ENCODE measurements at places on chromosomes 7 and 10.

GRCh38 chr10:42476101-42476500 lies 162.3 kb downstream of the ZNF33B start:
- DNase-seq: no peak

DNA sequence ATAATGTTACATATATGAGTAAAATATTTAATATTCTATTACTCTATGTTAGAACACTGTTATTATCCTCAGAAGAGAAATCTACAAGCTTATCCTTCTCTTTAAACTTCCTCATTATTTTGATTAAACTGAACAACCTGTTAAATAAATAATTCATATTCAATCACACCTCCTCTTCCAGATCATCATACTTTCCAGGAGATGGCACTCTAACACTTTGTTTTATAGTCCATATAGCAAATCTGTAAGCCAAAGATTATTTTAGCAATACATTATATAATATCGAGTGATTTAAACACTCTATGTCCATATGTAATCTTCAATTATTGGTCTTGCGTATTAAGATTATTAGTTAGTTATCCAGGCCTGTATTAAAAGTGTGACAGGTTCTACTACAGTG lies 694.1 kb downstream of the ANKRD7 start:
- DNase-seq: no peak

GRCh38 chr7:117992635-117993376 lies 119.6 kb upstream of the CTTNBP2 start:
- no peak for DNase-seq

- no peak for DNase-seq
These were observed 364.0 kb upstream of the LRGUK start for GRCh38 chr7:133763076-133763640.

DNA sequence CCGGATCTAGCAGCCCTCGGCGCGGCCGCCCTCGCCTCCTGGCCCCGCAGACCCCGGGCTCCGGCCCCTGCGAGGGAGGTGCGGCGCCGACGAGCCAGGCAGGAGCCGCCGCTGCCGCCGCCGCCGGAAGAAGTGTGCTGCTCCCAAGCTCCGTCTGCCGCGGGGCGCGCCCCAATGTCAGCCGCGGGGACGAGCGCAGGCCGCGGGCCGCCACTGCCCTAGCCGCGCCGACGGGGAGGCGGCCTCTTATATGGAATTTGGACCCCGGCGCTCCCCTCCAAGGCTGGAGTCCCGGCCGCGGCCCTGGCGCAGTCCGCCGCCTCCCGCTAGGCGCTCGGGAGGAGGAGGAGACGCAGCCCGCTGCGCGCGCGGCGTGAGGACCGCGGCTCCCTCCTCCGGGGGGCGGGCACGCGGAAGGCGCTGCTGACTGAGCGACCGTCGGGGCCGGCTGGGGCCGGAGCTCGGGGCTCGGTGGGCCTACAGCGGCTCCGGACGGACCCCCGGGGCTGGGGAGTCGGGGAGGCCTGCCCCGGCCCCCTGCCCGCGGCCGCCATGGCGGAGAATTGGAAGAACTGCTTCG lies at the start of gene TRIM8:
Gene TRIM8 (plus strand): TSS at position 414 of the 580 bp plus-strand sequence. CDS start 139 bp downstream, at position 553.
- DNase-seq: peak; percentile 34

- no peak for DNase-seq
These were observed 417.5 kb downstream of the CDC14C start for GRCh38 chr7:49341849-49342248.

GRCh38 chr7:92325858-92326257 lies 80.1 kb downstream of the ANKIB1 start:
- no peak for DNase-seq

- no peak for DNase-seq
These were observed 698.3 kb downstream of the PARD3 start for GRCh38 chr10:34116681-34117271.

- DNase-seq: no peak
These were observed 44.0 kb downstream of the CREB3L2 start for GRCh38 chr7:137957887-137958286.

DNA sequence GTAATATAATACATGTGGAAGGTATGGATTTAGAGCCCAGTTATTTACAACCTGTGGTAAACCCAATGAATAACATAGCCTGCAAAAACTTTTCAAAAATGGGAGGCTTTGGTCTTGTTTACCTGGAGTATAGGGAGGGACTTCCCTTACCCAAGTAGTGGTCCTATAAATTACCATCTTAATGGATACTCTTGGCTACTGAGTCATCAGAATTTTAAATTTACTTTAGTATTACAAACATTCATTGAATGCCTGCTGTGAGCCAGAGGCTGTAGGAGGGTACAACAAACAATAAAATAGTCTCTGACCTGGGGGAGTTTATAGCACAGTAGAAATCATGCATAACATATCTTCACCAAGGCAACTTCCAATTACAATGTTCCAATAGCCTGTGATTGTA lies 365.1 kb downstream of the BBS9 start:
- no peak for DNase-seq

- DNase-seq: no peak
These were observed 21.6 kb downstream of the SMKR1 start for GRCh38 chr7:129523924-129524323.

DNA sequence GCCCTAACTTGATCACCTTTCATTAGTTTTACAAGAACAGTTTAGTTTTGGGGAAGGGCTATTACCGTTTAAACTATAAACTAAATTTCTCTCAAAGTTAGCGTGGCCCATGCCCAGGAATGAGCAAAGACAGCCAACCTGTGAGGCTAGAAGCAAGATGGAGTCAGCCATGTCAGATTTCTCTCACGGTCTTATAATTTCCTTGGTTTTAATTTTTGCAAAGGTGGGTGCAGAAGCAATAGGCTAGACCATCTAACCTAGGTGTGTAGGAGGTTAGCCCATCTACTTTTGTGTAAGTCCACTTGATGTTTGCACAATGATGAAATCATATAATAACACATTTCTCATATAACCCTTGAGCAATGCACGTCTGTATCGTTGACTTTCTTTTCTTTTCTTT lies 8.9 kb downstream of the CCL24 start:
- DNase-seq: no peak

DNA sequence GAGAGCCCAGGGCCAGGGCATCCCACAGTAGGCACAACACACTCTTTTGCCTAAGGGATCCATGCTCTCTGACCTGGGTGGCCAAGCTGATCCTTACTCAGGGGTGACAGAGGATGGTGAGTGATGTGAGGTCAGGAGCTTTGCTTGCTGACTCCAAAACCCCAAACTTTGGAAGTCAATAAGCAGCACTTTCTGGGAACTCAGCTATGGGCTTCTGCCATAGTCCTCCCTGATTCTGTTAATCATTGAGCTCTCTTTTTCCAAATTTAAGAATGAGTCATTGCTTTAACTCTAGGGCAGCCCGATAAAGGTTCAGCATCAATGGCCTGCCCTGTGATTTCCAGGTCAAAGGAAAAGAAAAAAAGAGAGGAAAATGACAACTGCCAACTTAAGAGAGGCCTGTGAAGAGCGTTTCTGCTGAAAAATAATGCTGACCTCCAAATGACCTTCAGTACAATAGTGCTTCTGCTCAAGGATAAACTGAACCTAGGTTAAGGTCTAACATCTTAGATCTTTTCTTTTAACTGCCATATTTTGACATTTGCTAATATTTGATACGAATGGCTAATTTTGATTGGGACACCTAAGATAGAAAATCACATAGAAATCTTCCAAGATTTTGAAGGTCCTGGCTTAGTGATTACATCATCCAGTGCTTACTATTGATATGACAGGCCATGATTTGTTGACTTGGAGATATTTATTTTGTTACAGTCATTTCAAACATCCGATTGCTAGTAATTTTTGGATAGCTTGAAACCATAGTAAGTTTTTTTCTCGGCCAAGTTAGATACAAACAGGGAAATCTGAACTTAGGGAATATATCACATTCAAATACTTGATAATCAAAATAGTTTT lies 20.8 kb upstream of the RELN start:
- DNase-seq: no peak

- DNase-seq: no peak
These were observed 11.2 kb upstream of the FRMPD2 start for GRCh38 chr10:48285710-48286109.

DNA sequence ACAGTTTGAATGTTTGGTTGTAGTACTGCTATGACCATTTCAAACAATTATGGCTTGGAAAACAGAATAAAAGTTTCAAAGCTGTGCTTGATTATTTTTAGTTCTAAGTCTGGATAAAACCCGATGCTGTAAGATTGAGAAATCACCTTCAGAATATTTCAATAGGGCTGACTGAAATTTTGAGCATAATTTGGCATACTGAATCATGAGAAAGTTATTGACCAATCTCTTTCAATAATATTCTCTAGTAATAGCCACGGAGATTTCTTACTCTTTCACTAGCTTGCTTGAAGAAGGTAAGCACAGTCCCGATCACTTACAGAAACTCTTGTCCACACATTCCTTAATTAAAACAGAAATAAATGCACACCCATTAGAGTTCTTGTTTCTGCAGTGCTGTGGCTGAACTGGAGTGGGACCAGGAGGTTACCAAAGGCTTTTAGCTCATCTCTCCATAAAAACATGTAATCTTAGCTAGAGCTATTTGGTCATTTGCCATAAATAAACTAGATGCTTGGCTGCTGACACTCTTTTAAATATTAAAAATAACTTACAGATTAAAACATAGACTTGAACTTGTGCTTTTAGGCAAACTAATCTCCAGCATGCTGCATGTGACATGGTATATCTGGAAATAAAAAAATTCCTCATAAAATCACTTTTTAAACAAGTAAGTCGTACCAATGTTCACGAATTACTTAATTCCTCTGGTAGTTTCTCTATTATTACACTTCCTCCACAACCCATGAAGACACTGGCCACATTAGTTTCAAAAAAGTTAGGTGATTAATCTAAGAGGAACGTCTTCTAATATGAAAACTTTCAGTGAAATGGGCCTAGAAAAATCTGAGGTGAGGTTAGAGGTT lies 97.8 kb downstream of the AGMO start:
- no peak for DNase-seq

DNA sequence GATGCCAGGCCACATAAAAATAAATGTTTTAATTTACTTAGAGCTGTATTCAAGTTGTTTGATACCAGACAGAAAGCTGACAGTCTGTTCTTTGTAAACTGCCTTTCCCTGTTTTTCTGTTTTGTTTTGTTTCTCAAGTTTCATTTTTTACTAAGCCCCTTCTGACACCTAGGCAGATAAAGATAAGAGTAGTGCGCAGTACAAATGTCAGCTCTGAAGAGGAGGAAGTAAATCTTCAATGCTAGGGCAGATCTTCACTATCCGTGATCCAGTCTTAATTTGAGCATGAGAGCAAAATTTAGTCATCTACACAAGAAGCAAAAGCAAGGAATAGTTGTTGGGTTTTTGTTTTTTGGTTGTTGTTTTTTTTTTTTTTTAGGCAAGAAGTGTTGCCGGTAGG lies 27.3 kb downstream of the MTURN start:
- DNase-seq: no peak

DNA sequence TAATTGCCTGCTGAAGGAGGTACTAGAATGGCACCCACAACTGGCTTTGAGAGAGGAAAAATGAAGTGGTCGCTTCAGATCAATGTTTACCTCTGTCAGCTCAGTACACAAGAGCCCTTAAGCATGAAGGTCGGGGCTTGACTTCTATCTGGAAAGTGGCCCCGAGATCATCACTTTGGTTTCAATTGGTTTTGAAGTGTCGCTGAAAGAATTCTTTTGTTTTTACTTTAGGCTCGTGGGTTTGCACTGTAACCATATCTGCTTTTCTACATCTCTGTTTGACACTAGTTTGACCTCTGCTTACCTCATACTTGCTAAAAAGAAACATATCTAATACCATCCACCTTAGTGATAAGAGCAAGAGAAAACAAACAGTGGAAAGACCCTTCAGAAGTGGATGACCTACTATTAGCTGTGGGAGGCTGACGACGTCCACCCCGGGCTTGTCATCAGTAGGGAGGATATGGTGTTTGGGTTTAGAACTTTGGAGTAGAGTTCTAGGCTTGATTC lies 361.8 kb downstream of the GATA3 start:
- peak; percentile 61 for DNase-seq

DNA sequence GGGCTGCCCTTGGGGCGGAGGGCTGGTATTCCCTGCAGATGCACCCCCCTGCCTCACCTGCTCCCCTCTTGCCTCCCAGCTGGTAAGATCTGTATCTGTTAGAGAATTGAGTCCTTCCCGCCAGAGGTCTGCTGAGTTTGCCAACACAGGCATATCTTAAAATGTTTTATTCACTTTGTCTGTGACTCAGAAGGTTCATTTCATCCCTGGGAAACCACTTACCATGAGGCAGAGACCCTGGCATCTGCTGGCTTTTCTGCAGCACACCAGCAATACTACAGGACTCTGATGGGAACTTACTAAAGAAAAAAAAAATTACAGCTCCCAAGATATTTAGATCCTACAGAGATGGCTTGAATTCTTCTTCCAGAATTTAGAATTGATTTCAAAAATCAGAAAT lies 131.3 kb downstream of the PLPP4 start:
- no peak for DNase-seq

DNA sequence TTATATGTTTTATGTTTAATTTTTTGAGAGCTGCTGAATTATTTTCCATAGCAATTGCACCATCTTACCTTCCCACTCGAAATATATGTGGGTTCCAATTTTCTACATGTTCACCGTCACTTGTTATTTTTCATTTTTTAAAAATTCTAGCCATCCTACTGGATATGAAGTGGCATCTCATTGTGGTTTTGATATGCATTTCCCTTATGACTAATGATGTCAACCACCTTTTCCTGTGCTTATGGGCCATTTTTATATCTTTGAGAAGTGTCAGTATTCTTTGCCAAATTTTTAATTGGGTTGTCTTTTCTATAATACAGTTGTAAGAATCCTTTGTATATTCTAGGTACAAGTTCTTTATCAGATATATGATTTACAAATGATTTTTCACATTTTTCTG lies 27.8 kb downstream of the NHLRC2 start:
- no peak for DNase-seq

- peak; percentile 17 for DNase-seq
These were observed 198.9 kb downstream of the REEP3 start for GRCh38 chr10:63720072-63720537.

DNA sequence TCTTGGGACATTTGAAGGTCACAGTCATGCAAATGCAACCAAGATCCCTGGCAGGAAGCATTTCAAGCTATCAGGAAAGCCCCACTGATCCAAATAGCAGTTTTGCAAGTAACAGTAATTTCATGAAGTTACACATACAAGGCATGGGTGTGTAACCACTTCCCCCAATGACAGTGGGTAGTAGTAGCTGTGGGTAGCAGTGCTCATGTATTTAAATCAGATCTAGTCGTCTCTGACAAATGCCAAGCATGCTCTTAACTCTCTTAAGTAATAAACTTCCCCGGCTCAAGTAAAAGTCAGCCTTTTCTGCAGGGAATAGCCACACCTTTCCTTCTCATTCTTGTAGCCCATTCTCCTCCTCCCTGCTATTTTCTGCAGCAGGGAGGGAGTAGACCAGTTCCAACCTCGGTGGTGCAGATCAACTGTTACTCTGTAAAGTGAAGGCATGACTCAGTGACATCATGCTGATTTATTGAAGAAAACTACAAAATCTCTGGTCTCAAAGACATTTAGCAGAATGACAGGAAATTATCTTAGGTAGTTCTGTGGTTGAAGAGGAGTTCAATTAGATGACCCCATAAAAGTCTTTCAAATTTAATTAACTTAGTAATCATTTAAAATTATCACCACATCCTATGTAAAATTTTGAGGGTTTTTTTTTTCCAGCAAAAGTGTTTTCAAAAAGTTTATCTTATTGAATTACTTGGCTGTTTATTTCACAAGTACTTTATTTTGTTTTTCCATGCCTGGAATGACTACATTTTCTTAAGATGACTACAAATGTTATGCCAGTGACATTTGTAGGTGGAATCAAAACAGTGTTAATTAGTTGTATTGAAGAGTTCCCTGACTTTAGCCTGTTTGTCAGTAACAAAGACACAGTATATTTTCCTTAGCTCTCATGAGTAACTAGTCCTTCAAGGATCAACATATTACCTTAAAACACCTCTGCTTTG lies 568.3 kb downstream of the INHBA start:
- no peak for DNase-seq

GRCh38 chr7:1641173-1641572 lies 28.9 kb upstream of the ELFN1 start:
- no peak for DNase-seq
